ENCODE measurements at places on chromosomes 5 and 9.
A peak's percentile ranks its signal among the peaks of the same experiment; 100 is the strongest.

DNA sequence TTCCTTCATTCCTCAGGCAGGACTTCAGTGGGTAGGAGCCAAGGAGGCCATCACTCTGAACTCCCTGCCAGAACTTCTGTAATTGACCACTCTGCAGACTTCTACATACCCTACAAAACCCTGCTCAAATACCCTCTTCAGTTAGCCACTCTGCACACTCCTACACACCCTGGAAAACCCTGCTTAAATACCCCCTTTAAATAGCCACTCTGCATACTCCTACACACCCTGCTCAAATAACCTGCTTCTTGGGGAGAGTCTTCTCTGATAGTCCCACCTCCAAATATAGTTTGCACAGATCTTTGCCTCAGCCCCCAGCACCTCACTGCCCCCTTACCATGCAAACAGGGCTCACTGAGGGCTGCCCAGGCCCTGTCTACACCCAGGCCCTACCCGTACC, 18.6 kb upstream of the CARD19 start:
- DNase-seq: no peak

DNA sequence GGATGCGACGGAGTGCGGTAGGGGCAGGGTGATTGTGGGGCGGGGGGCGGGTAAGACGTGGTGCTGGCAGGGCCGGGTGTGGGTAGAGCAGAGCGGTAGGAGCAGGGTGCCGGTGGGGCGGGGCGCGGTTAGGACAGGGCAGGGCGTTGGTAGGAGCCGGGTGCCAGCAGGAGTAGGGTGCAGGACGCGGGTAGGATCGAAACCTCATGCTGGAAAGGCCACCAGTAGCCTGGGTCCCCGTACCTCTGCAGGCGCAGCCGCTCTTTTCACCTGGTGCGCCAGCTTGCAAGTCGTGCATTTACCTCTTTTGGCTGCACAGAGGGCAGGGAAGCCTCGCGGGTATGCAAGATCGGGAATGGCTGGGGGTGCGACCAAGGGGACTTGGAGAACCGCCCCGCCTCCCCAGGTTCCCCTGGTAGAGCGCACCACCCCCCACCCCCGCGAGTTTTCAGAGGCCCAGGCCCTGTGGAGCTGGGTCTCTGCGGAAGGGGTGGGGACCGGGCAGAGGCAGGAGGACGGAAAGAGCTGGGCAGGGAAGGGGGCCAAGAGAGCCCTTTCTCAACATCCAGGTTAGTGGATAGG, 104.8 kb upstream of the SIMC1 start:
- DNase-seq: no peak

- DNase-seq: no peak
Observed at GRCh38 chr5:30368064-30368463, 825.4 kb upstream of the CDH6 start.

DNA sequence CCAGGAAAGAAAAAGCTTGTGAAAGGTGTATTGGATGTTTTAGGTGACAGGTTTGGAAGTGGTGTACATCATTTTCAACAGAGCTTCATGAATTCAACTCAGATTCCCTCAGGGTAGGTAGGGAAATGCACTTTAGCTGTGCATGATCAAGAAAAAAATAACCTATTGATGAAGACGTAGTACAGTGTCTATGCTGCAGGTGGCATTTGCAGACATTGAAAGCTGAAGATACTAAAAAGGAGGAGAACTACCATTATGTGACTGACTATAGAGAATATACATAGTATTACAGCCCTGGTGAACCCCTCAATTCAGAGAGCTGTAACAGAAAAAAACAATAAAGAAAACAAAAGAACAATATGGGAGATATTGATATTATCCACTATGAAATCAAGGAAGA, 2344.7 kb upstream of the ACO1 start:
- peak; percentile 8 for DNase-seq

GRCh38 chr9:105168870-105169319, 75.6 kb upstream of the SLC44A1 start:
- DNase-seq: no peak

DNA sequence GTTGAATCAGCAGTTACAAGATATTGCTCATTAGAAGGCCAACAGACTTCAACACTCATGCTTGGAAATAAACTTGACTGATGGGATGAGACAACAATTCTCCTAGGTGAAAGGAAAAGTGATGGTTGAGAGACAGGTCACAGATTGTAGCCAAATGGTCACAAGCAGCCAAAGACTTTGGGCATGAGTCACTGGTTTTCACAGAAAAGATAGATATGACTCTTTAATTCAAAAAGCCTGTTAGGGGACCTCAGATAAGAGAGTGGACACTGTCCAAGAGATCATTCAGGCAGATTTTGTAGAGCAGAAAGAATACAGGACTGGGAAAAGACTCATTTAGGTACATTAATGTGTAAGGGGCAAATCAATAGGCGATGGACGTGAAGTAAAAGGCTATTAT, 982.5 kb downstream of the MAT2B start:
- no peak for DNase-seq

DNA sequence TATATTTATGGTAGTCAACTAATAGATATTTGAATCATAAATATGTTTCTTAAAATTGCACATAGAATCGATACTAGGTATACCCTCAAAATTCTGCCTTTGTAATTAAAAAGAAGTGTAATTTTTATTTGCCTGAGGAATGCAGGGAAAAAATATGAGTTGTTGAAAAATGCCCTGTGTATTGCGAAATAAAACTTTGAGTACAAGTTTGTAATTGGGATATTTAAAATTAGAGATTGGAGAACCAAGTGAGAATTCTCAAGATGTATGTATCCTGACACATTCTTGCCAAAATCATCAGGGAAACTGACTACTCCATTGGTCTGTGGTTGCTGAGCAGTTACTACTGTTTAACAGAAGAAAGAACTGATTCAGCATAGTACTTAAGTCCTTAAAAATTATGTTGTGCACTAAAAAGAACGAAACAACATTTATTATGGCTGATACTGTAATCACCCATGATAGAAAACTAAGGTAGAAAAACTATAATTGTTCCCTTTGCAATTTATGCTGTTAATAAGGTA, 36.0 kb downstream of the ST8SIA4 start:
- no peak for DNase-seq

DNA sequence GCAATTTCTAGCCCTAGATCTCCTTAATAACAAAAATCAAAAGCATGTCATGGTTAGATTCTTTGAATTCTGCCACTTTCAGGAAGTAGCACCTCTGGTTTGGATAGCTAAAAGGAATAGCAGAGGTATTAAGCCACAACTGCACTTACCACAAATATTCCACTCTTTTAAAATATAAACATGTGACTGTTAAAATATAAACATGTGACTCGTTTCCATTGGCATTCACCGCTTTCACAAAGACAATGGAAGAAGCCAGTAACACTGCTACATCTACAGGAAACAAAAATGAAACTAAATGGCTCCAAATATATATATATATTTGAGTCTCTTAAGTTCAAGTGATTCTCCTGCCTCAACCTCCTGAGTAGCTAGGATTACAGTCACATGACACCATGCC, 222.9 kb downstream of the ARL15 start:
- no peak for DNase-seq

DNA sequence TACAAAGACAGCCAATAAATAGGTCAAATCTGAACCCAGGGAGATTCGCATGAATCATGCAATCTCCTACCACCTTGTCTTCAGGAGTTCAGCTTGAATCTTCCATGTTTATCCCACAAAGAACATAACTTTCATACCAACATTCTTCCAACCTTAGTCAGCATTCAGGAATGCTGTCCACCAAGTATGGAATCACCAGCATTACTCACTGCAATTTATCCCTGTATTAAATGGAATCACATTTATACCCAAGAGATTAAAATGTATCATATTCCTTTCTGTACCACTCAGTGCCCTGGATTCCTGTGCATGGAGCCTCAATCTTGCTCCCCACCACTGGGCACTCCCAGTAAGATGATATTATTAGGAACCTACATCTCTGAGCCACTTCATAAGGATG, 162.6 kb downstream of the GLIS3 start:
- DNase-seq: no peak

GRCh38 chr5:176722757-176723156, 75.5 kb downstream of the TSPAN17 start:
- DNase-seq: no peak

DNA sequence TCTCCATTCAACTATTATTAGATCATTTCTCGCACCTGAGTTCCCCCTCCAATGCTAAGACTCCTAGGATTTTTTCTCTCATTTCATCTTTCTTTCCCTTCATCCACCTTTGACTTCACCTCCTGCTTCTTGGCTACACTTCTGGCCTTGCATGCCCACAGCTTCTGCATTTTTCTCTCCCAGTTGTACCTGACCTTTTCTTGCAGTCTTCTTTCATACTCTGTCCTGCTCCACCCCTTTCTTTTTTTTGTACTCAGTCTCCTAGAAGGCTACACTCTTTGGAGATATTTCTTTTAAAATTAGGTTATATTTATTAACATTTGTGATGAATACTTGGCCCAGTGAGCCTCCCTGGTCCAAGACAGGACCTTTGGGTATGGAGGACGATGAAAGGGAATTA, 190.4 kb downstream of the DEPDC1B start:
- DNase-seq: no peak

DNA sequence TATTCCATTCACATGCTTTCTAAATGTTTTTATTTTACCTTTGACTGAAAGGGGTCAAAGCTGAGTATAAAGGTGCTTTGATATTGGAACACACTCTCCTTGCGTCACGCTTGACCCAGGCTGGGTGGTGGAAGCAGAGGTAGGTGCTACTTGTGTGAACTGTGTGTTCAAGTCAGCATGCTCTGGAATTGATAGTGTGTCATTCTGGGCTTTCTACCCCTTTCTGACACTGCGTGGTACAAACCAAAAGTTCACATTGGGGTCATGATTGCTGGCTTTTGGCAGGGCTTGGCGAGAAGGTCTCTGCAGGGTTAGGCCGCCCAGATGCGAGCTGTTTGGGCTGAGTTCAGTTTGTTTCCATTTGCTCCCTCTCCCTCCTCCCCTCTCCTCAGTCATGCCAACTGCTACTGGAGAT, 131.8 kb downstream of the ADAMTSL1 start:
- peak; percentile 39 for DNase-seq

GRCh38 chr5:178413988-178414387, 176.2 kb downstream of the COL23A1 start:
- no peak for DNase-seq

GRCh38 chr5:103021314-103021713, 98.6 kb downstream of the GIN1 start:
- DNase-seq: no peak

DNA sequence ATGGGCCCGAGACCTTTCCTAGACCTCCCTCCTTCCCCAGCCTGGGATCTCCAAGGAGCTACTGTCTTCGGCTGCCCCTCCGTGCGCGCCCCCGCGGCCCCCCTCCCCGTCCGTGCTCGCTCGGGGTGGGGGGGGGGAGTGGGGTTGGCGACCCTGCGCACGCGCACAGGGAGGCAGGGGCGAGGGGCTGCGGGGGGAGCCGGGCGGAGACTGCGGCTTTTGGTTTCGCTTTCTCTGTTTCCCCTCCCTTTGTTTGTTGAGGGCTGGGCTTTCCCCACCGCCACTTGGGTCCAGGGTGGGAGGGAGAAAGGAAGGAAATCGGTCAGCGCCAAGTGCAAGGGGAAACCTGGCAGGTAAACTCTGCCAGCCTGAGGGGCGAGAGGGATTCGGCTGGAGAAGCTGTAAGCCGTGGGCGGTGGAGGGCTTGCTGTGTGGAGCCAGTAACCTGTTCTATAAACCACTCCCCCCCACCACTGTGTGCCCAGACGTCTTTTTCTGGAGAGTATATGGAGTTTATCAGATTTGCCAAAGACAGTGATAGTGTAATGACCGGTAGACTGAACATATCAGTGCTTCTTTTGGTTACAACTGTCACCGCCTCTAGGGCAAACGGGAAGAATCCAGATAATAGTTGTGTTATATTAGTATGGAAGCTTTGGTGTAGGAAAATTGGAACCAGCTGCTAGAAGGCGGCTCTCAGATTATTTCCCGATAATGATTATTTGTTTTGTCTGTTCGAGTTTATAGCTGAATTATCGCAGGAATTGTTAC, 684 bp downstream of the DNAJA1 start:
- peak; percentile 76 for DNase-seq

- DNase-seq: no peak
Observed at GRCh38 chr5:122085041-122085440, 7.0 kb upstream of the LOX start.

- no peak for DNase-seq
Observed at GRCh38 chr5:154791535-154791934, 36.4 kb downstream of the LARP1 start.

DNA sequence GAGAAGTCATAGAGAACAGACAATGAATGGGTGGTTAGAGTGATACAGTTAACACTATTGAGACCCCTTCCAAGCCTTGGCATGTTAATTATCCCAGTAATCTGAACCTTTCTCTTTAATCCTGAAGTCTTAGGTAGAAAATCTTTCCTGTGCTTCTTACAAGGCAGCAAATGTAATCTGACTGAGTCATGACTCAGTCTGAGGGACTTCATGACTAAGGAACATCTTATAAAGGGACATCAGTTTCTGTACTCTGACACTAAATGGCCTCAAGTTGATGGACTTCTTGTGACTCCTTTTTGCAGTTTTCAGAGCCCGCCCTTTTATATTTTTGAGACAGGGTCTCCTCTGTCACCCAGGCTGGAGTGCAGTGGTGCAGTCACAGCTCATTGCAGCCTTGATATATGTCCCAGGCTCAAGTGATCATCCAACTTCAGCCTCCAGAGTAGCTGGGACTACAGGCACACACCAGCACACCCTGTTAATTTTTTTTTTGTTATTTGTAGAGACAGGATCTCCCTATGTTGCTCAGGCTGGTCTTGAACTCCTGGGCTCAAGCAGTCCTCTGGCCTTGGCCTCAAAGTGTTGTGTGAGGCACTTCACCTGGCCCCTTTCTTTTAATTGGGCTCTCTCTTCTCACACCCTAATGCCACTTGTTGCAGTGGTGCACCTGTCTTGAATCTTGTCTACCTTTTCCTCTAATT, 9.5 kb downstream of the EXOSC3 start:
- DNase-seq: no peak

GRCh38 chr5:132756542-132756941, 9.3 kb downstream of the CCNI2 start:
- no peak for DNase-seq

GRCh38 chr5:18032744-18033143, 398.5 kb downstream of the TAF11L14 start:
- DNase-seq: no peak

DNA sequence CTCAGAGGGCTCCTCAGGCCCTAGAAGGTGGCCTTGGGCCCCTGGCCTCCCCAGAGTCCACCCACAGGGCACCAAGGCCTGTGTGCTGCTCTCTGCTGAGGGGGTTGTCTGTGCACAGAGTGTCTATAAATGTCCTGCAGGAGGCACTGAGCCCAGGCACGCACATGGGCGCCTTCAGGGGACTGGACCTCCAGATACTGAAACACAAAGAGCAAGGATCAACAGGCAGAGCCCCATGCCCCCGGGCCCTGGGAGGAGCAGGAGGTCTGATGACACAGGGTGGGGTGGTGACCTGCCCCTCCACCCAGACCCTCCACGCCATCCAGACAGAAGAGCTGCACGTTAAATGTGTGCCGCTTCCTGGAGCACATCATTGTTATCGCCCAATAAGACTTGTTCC, 64.6 kb upstream of the SIMC1 start:
- no peak for DNase-seq

- no peak for DNase-seq
Observed at GRCh38 chr9:133560311-133560710, 25.8 kb downstream of the ADAMTSL2 start.

All from NCI-H1092 treated with DMSO at 0.1 percent for 48 hours (cell line).